ENCODE measurements at places on chromosomes 6 and 20. TPM values are rescaled to one million over a fixed set of nuclear protein-coding genes. Genes with fewer than 3 reads are reported as not detected.

CDSN gene
- total RNA-seq: not detected

TAAR9 gene
- not detected for total RNA-seq

MATN4 gene
- not detected for total RNA-seq

CRISP3 gene
- not detected for total RNA-seq

MOXD1 gene
- total RNA-seq: not detected

RAD21L1 gene
- total RNA-seq: not detected

- DNase-seq: no peak
Measured at GRCh38 chr6:5580736-5581581, 319.6 kb downstream of the FARS2 start.

DNA sequence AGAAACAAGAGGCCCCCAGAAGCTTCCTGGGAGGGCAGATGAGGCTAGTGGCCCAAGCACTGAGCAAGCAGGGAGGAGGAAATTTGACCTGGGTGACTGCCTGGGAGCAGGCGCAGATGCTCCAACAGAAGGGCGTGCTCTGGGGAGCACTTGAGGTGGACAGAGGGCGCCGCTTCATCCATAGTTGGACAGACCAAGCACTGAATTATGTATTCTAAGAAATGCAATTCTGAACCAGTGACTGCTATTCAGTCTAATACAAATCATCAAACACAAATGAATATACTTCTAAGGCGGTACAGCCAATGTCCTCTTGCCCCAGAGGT is 28.7 kb upstream of the IRF4 start:
- no peak for DNase-seq

- DNase-seq: no peak
Measured at GRCh38 chr20:25600632-25601031, 15.3 kb upstream of the NINL start.

- no peak for DNase-seq
Measured at GRCh38 chr20:58406422-58407001, 17.5 kb downstream of the VAPB start.

DNA sequence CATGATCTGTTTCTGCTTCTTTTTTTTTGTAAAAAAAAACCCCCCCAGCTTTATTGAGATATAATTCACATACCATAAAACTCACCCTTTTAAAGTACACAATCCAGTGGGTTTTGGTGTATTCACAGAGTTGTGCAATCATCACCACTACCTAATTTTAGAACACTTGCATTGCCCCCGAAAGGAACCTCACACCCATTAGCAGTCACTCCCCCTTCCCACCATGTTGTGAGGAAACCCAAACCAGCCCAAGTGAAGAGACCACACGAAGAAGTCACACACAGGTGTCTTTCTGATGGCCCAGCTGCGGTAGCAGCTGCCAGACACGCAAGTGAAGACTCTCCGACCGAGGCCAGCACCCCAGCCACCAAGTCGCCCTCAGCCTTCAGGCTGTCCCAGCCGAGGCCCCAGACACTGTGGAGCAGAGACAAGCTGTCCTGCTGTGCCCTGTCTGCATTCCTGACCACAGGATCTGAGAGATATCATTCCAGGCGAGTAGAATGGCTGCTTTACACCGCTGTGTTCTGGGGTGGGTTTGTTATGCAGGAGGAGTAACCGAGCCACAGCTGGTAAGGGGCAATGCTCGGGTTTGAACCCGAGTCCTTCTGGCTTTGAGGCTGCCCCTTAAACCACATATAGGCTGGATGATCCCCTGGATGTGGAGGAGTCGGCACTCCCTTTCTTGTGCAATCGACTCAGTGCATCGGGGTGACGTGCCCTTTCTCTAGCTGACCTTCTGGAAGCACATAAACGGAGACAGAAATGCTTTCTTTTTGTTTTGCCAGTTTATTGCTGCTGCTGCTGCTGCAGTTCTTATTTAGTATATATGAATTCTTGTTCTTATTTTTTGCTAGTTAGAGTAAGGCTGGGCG is 59.1 kb upstream of the PTPN1 start:
- DNase-seq: no peak

- no peak for DNase-seq
Measured at GRCh38 chr6:106847116-106847515, 127.4 kb downstream of the CD24 start.

DNA sequence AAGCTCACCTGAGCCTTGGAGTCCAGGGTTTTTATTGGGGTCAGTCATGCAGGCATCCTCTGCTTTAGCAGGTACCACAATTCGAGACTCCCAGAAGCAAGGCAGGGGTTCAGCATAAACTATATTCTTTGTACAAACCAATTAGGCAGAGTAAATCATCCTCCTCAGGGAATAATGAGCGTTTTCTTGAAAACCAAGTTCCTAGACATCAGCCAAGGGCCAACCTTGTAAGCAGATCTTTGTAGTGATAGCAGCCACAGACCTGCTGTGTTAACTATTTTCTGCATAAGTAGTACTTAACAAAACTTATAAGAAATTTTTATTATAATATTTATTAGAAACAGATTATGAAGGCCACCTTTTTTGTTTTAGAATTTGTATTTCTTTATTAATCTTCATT is 74.7 kb downstream of the STXBP5 start:
- DNase-seq: no peak

GRCh38 chr20:11207749-11208502 is 534.1 kb upstream of the JAG1 start:
- DNase-seq: no peak

DNA sequence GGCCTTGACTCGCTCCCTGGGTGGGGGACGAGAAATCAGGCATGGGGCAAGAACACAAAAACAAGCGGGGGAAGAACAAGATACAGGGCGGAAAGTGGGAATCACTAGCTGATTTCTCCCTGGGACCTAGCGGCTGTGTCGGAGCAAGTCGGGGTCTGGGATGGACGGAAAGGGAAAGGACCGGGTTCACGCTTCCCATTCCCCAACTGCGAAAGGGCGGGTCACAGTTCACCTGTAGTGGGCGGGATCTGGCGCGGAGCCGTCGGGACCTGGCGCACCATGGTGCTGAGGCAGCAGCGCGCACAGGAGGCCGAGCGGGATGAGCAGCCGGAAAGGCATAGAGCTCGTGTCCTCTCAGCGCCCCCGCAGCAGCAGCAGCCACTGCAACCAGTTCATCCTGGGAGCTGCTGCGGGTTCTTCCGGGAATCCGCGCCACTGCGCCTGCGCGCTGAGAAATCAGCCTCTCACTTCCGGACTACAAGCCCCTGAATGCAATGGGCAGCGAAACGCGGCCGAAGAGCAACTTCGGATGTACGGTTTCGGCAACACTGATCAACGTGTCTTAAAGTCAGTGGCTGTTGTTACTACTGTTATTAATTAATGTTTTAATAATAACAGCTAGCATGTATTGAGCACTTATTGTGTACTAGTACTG is at the start of gene EDEM2:
EDEM2 (minus strand) TSS at position 417 of the 655 bp plus-strand sequence; CDS start at position 339, 78 bp downstream.
- DNase-seq: peak; percentile 96

DNA sequence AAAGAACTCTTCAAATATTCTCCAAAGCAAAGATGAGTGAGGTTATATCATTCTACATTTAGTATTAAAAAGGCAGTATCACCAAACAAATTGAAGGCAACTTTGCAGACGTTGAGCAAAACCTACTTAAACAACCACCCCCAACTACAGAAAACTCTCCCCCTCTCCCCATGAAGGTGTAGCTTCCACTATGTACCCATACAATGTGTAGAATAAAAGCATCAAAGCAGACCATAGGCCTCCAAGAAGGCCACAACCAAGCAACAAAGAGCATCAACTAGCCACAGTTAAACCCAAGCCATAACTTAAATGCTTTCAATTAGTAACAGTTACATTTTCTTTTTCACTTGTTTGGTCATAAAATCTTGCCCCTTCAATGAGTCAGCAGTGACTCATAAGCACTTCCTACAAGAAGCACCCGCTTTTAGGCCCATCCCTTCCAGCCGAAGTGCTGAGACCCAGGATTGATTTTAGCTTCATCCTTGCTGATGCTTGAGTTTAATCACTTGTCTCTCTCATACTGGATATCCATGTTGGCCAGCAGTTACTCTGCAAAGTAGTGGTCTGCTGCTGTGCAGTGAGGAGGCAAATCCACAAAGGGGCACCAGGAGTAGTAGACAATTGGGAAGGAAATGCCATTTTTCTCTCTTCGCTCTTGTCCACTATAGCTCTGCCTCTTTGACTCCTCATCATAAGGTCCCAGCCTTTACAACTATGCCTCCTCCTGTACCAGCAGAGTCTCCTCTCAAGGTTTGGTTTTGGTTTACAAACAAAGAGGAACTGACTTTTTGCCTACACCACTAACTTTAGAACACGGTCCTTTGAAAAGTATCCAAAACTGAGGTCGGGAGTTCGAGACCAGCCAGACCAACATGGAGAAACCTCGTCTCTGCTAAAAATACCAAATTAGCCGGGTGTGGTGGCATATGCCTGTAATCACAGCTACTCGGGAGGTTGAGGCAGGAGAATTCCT is 8.4 kb upstream of the NUP153 start:
- no peak for DNase-seq

DNA sequence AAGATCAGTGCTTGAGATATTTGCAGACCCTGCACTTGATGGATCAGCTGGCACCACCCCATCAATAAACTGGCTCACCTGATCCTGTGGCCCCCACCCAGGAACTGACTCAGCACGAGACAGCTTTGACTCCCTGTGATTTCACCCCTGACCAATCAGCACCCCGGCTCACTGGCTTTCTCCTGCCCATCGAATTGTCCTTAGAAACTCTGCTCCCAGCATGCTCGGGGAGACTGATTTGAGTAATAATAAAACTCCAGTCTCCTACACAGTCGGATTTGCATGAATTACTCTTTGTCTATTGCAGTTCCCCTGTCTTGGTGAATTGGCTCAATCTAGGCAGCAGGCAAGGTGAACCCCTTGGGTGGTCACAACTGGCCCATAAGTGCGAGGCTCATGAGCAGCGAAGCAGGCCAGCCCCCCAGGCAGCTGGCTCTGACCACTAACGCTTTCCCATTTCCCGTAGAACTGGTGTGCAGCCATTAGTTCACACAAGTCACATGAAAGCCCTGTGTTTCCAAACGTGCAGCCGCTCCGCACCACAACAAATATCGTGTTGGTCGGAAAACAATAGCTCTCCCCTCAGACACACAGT is 79.6 kb downstream of the RSPH3 start:
- DNase-seq: no peak

- DNase-seq: peak; percentile 89
Measured at GRCh38 chr20:64038565-64039292, 2.7 kb downstream of the C20orf204 start.

GRCh38 chr20:43975096-43975768 is 60.6 kb downstream of the TOX2 start:
- DNase-seq: no peak

DNA sequence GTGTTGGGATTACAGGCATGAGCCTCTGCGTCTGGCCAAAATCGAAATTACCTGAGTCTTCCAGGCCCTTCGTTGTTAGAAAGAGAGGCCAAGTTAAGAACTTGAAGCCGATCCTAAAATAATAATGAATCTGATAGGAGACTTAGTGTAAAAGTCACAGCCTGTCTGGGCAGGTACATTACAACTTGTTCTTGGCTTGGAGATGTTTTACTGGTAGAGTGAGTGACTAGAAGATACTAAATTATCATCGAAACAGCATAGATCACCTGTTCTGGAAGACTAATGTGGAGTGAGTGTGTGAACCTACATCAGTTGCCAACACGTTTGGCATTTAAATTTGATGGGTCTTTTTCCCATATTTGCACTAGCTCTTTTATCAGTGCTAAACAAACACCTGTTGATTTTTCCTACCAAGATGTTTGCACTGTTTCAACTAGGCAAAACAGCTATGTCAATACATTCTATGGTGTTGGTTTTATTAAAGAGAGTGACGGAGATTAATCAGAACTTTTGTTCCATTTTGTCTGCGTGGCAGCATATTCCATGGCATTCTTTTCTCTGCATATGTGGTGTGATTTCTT is 4.6 kb upstream of the TMEM217 start:
- DNase-seq: no peak

DNA sequence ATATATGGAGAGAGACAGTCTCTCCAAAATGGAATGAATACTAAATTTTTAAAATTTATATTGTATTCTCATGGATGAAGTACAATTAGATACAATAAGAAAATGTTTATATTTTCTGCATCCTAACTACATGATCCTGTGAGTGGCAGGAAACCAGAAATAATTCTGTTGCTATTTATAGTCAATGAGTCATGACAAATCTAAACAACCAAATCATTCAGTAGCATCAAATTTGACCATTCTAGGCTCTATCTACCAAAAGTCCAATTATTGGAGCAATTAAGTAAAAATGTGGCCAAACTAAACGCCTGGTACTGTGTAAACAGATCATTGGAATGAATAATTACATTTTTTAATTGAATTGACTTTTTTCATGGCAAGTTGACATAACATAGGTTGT is 959.8 kb downstream of the EPHA7 start:
- DNase-seq: no peak

GRCh38 chr6:40671694-40672050 is 84.5 kb upstream of the LRFN2 start:
- no peak for DNase-seq

- peak; percentile 33 for DNase-seq
Measured at GRCh38 chr6:35931120-35931561, 10.2 kb upstream of the SRPK1 start.

GRCh38 chr6:167574431-167575151 is 249.7 kb downstream of the TTLL2 start:
- peak; percentile 53 for DNase-seq

DNA sequence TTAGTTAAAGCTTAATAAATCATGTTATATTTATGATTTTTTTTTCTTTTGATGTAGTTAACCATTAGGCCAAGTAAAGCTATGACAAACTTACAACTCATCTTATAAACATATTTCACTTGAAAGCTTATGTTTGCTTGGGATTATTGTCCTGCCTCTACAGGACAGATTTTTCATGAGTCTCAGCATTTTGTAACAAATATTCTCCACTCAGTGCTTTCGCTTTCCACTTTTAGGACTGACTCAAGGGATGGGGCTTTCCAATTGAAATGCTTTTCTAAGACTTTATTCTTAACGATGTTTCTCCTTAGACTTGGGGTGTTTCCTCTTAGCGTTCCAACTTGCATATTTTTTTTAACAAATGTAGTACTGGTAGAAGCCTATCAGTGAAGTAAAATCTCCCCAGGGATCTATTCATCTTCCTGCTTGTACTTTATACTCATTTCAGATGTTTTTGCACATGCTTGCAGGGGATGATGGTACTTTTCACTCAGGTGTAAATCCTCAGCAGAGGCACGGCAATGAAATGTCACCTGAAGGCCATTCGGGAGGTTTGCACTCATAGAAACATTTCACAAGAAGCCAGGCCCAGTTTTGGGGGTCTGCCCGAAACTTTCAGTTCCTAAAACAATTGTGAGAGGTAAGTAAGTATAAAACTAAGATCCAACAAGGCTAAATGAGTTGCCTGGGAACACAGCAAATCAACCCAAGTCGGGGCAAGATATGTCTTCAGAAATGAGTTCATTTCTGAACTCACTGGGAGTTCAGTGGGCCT is 298.1 kb upstream of the FOXQ1 start:
- no peak for DNase-seq
